ENCODE measurements at places on chromosomes 5 and 9. TPM values are rescaled to one million over a fixed set of nuclear protein-coding genes. Genes with fewer than 3 reads are reported as not detected.

The ZNF608 gene
- polyA plus RNA-seq: 93.0 TPM

The TRIM36 gene
- 2.2 TPM for polyA plus RNA-seq

The DDX4 gene
- 0.11 TPM for polyA plus RNA-seq

The HRH2 gene
- 8.5 TPM for polyA plus RNA-seq

The HTR4 gene
- 0.45 TPM for polyA plus RNA-seq

The PCDH1 gene
- 38.2 TPM for polyA plus RNA-seq

The MCTP1 gene
- 4.7 TPM for polyA plus RNA-seq

The LAMC3 gene
- 12.2 TPM for polyA plus RNA-seq

The SHOC1 gene
- 0.63 TPM for polyA plus RNA-seq

- no peak for DNase-seq
Observed at GRCh38 chr5:146549615-146550014, 33.6 kb upstream of the GPR151 start.

GRCh38 chr5:96481009-96481786 lies 48.1 kb upstream of the PCSK1 start:
- DNase-seq: no peak

GRCh38 chr5:109218818-109219217 lies 191.0 kb downstream of the PJA2 start:
- DNase-seq: peak; percentile 18

DNA sequence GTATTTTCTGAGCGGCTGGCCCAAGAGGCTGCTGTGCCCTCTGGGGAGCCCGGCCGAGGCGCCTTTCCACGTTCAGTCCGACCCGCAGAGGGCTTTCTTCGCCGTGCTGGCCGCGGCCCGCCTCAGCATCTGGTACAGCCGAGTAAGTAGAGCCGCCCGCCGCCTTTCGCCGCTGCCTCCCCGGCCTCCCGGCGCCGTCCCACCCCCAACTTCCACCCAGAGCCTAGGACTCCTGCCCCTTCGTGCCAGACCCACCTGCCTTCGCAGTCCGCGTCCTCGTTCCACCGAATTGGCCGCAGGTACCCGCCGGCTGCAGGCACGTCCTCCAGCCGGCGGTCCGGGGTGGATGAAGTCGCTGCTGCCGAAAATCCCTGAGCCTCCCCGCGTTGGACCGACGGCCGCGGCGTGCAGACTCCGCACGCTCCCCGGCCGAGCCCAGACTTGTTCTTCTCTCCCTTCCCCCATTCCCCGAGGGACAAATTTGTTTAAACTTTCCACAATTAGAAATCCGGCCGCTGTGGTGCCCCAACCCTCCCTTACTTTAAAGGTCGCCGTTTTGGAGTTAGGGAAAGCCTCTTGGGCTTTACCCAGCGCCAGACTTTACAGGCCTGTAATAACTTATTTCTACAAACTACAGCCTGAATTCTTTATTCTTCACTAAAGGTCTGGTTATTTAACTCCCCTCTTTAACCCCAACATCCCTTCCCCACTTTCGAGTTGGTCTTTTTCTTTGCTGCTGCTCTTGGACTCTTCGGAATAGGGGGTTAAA lies 589 bp downstream of the RIC1 start:
- peak; percentile 59 for DNase-seq

DNA sequence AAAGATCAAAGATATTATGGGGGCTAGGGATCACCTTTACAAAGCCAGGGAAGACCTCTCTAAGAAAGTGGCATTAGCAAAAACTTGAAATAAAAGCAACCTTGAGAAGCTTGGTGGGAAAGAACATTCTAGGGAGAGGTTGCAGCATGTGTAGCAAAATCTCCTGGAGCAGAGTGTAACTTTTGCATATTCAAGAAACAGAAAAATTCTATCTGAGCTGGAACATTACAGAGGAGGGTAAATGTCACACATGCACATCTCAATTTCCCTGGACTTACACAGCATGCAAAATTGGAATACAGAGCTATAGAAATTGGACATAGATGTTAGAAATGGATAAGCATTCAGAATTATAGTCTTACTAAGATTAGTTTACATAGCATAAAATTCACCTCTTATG lies 510.0 kb downstream of the CETN3 start:
- DNase-seq: no peak

DNA sequence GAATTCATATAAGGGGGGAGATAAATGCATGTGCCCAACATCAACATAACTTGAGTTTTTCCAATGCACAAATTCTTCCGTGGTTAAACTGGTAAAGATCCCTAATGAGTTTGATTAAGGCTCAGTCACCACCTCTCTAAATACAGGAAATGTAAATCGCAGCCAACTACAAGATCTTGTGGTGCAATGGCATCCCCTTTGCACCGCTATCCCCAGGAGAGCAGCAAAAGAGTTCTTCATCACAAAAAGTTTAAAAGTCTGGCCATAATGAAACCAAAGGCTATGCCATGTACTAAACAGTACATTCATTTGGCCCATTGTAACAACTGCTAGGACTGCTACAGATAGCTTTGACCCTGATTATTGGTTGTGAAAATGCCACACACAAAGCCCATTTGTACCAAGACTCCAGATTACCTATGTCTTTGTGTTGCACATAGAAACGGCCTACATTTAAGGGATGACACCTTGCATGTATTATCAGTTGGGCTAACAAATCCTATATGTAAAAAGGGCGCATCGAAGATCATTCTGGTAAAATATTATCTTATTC lies 44.5 kb downstream of the ZNF608 start:
- no peak for DNase-seq

GRCh38 chr5:98483301-98483685 lies 290.2 kb upstream of the RGMB start:
- no peak for DNase-seq

- no peak for DNase-seq
Observed at GRCh38 chr5:83125560-83125959, 48.2 kb downstream of the XRCC4 start.

DNA sequence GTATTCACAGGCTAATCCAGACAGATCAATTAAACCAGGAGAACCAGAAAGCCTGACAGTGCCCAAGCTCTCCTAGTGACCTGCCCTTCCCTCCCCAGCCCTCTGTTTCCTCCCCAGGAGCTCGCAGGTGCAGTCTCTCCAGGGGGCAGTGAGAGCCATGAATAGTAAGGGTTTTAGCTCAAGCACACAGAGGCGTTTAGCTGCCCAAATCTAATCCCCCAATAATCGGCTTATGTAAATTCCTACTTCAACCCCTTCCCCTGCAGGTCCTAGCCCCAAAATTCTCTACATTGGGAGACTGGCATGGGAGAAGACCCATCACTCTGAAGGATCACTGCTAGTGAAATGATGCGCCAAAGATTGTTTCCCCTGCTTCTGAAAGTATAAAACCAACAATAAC lies 10.5 kb upstream of the TAL2 start:
- DNase-seq: no peak

GRCh38 chr9:2816476-2817141 lies 27.3 kb downstream of the PUM3 start:
- DNase-seq: peak; percentile 90

GRCh38 chr5:158895588-158895987 lies 204.1 kb downstream of the EBF1 start:
- DNase-seq: peak; percentile 53

GRCh38 chr5:130331332-130331731 lies 427.1 kb downstream of the CHSY3 start:
- no peak for DNase-seq

DNA sequence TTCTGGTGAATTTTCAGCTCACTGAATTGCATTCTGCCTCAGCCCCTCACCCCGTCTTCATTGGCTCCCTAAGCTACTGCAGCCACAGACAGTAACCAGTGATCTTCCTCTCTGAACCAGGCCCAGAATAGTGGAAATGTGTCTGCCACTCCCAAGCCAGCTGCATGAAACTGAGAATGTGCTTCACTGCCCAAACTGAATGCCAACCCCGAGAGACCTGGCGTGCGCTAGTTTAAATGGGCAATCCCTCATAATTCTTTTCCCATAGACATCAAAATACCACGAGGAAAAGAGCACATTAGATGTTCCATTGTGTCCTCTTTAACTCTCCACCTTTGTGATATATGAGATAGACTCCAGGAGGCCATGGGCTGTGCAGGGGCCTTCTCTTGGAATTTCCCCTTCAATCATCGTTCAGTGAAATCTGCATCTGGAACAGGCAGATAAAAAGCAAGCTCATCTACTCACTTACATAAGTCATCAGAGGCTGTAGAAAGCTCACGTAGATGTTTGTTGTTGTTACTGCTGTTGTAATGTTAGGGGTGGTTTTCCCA lies 320.2 kb downstream of the NFIB start:
- DNase-seq: no peak

DNA sequence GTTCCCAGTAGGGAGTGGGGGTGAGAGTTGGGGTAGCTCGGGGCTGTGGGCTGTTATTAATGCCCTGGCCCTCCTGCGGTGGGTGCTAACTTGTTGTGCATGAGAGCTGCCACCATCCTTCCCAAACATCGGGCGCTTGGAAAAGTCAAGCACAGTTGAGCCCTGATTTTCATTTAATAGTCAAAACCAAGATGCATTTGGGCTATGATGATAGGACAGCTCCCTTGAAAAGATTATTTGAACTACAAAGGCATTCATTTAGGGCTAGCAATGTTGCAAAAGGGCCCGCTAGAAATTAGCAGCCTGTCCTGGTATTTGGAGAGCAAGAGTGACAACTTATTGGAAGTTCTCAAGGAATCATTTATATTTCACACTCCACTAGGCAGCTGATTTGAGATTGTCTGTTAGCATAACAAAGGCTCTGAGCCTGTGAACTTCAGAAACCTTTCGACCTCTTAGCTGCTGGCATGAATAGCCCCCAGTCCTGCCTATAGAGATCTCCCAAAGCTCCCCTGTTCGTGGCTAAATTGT lies 128.2 kb upstream of the TMEM161B start:
- no peak for DNase-seq

DNA sequence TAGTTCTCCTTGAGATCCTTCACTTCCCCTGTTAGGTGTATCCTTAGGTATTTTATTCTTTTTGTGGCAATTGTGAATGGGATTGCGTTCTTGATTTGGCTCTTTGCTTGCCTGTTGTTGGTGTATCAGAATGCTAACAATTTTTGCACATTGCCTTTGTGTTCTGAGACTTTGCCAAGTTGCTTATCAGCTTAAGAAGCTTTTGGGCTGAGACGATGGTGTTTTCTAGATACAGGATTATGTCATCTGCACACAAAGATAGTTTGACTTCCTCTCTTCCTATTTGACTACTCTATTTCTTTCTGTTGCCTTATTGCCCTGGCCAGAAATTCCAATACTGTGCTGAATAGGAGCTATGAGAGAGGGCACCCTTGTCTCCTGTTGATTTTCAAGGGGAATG lies 609.4 kb upstream of the COX7C start:
- no peak for DNase-seq

DNA sequence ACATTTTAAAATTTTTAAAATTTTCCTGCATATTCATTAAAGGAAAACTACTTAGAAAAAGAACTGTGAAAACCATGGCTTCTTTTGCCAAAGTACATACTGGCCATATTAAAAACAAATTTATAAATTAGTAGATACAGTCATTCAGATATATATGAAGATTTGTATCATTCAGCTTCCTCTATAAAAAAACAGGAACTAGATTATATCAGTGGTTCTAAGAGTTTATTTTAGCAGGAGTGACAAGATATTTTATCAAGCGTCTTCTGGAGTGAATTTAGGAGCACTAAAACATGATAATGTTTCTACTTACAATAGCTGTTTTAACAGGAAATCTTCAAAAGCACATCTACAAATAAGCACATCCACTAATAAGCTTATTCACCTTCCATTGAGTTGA lies 171.4 kb downstream of the RAPGEF6 start:
- DNase-seq: no peak

DNA sequence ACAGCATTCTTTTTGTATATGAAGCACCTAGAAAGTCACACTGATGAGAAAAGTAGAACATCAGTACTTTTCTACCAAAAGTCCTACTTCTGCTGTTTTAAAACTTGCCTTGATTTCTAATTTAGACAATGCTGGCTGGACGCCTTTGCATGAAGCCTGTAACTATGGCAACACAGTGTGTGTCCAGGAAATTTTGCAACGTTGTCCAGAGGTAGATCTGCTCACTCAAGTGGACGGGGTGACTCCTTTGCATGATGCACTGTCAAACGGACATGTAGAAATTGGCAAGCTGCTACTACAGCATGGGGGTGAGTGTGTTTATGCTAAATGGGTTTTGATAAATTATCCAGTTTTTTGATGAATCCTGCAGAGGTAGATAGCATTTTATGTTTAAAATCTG lies 73.5 kb downstream of the SLF1 start:
- no peak for DNase-seq

DNA sequence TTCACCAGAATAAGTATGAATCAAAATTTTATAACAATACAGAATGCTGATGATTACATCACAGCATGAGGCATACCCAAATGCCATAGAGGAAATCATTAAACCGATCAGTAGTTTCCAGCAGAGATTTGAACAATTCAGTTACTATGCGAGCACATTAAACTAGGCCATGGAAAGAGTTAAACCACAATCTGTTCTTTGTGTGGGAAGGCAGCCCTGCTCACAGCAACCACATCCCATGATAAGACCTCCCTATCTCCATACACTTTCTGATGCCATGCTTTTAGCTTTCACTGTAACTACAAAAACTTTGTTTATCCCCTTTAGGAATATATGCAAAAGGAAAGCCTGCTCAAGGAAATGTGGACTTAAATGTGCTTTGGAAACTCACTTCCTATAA lies 4.5 kb downstream of the NFIB start:
- DNase-seq: no peak

- DNase-seq: no peak
Observed at GRCh38 chr9:106119176-106119575, 424.8 kb downstream of the TMEM38B start.

DNA sequence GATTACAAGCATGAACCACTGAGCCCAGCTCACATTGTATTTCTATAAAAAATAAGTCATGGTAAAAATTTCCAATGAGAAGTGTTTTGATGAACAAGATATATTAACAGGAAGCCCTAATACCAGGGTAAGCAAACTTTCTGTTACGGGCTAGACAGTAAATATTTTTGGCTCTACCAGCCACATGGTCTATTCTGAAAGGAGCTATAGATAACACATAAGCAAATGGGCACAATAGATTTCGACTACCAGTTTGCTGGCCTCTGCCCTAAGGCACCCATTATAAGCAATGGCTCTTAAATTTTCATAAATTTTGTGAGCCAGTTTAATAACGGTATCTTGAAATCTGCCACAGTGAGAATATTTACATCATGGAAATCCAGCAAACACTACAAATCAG lies 8.1 kb downstream of the UBQLN1 start:
- DNase-seq: no peak

DNA sequence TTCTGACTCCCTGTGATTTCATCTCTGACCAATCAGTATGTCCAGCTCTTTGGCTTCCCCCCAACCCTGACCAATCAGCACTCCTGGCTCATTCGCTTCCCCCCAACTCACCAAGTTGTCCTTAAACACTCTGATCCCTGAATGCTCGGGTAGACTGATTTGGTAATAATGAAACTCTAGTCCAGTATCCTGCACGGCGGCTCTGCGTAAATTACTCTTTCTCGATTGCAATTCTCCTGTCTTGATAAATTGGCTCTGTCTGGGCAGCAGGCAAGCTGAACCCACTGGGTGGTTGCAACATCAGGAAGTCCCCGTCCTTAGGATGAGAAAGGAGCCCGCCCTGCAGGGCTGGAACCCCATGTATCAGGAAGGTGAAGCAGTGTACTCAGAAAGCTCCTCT lies 10.4 kb downstream of the FCN2 start:
- DNase-seq: no peak
